ENCODE measurements at places on chromosomes 7 and 10.

- no peak for DNase-seq
Measured at GRCh38 chr10:42984761-42985325, 92.0 kb upstream of the RET start.

DNA sequence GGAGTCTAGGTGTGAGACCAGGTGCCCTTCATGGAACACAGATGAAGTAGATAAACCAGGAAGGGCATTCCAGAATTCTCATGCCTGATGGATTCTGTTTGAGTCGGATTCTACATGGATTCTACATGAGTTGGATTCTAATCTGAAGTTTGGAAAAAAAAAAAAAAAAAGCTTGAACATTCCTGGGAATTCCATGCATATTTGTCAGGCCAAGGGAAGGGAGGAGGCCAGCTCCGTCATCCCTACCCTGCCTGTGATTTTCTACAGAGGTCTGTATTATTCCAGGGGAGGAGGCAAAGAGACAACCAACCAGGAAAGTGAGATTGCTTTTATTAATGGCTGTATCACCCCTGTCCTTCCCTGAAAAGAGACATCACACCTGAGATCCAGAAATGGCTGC lies 27.8 kb upstream of the EBLN1 start:
- DNase-seq: no peak

GRCh38 chr10:21687266-21688008 lies 153.4 kb downstream of the MLLT10 start:
- no peak for DNase-seq

DNA sequence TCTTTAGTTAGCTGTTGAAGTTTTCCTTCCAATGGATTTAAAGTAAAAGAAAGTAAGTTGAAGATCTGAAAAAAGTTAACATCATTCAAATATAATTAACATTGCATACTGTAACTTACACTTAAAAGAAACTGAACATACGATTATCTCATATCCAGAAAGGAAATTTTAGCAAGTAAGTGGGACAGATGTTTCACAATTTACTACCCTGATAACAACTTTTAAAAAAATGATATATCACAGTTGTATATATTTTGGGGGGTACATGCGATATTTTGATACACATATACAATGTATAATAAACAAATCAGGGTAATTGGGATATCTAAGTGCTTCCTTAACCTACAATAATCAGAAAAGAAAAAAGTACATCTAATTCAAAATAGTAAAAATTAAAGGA lies 44.2 kb downstream of the ASZ1 start:
- DNase-seq: no peak

- DNase-seq: no peak
Measured at GRCh38 chr7:90825779-90826178, 229.7 kb downstream of the CDK14 start.

DNA sequence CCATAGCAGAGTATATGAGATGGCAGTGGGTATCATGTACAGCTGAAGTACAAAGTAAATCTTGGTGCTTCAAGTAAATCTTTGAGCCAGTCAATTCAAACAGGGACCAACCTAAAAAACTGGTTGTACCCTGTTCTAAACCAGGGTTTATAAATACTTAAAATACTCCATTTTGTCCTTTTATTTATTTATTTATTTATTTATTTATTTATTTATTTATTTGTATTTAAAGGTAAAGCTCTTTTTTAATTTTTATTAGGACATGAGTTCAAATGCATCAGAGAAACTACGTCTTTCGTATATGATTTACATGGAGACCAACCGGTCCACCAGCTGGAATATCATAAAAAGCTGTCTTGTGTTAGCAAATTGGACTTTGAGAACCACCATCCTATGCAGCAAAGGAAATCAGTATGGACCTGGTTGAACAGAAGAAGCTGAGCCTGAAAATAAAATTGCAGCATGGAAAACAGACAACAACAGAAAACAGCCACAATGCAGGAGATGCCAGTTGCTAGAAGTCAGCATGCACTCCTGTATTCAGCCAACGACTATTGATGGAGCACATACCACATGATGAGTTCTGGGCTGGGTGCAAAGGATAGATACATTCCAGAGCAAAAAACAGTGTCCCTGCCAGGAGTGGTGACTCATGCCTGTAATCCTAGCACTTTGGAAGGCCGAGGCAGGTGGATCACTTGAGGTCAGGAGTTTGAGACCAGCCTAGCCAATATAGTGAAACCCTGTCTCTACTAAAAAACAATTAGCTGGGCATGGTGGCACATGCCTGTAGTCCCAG lies 60.0 kb downstream of the PLXNA4 start:
- no peak for DNase-seq

- no peak for DNase-seq
Measured at GRCh38 chr7:66105263-66105748, 9.3 kb upstream of the CRCP start.

DNA sequence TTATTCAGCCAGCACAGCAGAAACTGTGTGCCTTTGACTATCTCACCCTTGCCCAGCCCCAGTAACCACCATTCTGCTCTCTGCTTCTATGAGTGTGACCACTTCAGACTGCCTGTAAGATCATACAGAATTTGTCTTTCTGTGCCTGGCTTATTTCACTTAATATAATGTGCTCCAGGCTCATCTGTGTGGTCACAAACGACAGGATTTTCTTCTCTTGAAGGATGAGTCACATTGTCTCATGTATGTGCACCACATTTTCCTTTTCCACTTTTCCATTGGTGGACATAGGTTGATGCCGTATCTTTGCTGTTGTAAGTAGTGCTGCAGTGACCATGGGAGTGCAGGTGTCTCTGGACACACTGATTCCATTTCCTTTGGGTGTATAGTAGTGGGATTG lies 122.5 kb upstream of the LANCL2 start:
- no peak for DNase-seq

DNA sequence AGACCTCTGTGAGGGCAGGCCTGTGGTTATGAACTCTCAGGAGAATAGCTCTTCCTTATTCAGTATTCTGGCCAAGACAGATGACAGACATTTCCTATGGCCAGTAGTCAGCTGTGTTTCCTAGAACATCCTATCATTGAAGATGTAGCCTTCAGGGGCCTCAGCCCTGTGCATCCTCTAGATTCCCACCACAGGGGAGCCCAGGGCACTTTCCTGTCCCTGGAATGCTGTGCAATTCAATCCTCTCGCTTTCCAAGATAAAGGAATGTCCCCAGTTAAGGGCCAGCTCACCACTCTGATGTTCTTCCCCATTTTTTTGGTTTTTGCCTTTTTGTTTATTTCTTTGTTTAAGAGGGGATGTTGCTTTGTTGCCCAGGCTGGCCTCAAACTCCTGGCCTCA lies 578.8 kb upstream of the C7orf33 start:
- no peak for DNase-seq

GRCh38 chr7:12032146-12032545 lies 178.9 kb upstream of the TMEM106B start:
- DNase-seq: no peak

DNA sequence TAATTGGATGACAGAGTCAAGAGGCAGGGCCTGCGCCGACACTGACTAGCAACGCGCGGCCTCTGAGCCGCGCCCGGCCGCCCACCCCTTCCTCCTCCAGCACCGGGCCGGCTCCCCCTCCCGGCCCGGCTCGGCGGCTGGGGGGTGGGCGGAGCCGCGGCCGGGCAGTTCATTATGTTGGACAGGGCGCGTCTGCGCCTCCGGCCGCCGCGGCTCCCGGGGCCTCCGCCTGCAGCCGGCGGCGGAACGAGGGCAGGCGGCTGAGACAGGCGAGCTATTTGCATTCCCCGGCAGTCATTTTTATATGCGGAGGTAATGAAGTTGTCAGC lies 106.7 kb downstream of the SNX10 start:
- DNase-seq: peak; percentile 39

DNA sequence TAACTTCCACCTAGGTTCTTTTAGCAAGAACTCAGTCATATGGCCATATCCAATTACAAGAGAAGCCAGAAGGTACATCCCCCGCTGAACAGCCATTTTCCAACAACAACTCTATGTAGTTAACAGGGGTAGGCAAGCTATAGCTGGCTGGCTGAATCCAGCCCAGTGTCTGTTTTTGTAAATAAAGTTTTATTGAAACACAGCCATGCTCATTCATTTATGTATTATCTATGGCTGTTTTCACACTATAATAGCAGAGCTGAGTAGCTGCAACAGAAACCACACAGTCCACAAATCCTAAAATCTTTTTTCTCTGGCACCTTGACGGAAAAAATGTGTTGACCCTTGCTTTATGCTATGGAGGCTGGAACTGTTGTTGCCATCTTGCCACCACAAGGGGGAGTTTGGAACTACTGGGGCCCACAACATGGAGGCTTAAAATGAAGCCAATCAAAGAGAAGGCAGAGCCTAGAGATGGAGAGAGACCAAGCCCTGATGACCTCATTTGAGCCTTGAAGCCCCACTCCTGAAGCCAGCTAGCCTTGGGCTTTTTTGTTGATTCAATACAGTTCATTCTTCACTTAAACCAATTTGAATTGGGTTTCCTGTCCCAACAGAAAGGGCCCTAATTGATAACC lies 33.3 kb upstream of the XPNPEP1 start:
- DNase-seq: no peak

DNA sequence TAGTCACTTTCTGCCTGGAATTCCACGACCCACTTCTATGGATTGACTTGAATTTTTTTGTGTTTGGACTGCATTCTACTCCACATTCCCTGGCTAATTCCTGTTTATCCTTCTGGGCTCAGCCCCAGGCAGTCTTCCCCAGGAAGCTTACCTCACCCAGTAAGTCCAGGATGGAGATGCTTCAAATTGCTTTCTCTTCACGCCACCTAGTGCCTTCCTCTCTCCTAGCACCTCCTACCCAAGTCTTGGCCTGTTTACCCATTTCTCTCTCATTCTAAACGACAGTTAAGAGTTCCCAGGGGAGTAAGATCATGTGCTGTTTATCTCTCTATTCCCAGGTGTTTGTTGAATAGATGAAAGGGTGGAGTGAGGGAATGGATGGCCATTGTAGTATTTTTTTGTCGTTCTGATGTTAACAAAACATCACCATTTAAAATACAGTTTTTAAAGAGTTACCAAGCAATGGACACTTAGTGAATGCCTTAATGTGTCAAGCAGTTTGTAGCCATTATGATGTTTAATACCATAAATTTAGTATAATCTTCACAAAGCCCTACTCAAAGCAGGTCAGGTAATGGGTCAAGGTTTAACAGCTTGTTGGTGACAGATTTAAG lies 45.5 kb upstream of the TARP start:
- no peak for DNase-seq

DNA sequence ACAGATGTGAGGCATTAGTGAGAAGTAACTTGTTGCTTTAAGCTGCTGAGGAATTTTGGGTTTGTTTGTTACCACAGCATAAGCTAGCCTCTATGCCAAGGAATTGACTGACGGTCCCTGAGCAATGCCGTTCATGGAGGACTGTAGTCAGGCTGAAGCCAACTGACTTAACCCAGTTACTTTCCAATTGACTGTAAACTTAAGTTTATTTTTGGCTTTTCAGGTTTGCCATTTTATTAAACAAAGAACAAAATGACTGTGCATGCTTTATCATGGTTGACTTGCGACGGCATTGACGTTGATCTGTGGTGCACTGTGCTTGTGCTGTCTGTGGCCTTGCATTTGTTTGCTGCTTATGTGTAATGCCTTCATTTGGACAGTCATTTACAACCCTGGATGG lies 53.5 kb downstream of the DNAJB9 start:
- no peak for DNase-seq

DNA sequence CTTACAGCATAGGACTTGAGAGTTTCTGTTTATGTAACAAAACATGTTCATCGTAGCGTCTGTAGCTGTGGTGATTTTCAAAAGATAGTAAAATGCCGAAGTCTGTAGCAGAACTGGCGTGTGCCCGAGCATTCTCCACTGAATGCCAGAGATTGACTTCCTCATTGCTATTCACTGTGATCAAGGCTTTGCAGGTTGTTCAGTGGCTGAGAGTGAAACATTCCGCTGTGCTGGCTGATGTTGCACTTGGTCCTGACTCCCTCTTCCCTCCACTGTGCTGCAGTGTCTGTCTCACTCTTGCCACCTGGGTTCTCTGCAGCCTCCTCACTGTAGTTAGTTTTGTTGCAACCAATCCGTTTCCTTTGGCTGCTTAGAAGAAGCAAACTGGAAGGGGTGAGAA lies 37.6 kb downstream of the FHIP2A start:
- peak; percentile 56 for DNase-seq

- no peak for DNase-seq
Measured at GRCh38 chr10:97479939-97480338, 18.3 kb downstream of the MMS19 start.

GRCh38 chr10:29841724-29842649 lies 207.2 kb upstream of the SVIL start:
- DNase-seq: no peak

DNA sequence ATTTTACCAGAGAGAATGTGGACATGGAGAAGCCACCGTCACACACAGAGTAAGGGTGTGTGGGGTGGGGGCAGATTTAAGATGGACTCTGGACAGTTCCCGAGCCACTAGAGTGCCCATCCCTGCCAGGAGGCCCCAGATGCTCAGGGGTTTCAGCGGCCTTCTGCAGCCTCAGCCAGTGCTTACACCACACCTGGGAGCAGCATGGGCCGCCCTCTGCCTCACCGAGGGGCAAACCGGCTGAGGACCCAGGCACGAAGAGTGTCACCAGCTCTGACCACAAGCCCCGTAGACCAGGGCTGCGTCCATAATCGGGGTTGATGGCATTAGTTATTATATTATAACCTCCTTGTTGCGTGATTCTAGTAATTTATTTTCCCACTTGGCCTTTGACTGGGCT lies 6.7 kb upstream of the MNX1 start:
- DNase-seq: no peak

GRCh38 chr10:49364747-49365146 lies 31.1 kb downstream of the DRGX start:
- DNase-seq: no peak

GRCh38 chr10:31954410-31955191 lies 26.0 kb upstream of the ARHGAP12 start:
- DNase-seq: no peak

DNA sequence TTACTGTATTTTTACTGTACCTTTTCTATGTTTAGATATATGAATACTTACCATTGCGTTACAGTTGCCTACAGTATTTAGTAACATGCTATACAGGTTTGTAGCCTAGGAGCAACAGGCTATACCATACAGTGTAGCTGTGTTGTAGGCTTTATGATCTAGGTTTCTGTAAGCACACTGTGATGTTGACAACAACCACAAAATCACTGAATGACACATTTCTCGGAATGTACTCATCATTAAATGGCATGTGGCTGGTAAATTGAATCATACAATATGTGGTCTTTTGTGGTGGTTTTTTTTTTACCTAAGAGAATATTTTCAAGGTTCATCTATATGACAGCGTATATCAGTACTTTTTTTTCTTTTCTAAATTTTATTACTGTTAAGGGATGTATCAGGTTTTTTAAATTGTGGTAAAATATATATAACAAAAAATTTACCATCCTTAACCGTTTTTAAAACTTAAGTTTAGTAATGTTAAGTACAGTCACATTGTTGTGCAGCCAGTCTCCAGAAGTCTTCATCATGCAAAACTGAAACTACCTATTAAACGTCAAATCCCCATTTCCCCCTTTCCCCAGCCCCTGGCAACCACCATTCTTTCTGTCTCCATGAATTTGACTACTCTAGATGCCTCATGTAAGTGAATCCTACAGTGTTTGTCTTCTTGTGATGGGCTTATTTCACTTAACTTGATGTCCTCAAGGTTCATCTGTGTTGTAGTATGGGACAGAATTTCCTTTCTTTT lies 21.5 kb downstream of the BTAF1 start:
- no peak for DNase-seq

GRCh38 chr10:21099291-21100062 lies 202.4 kb upstream of the NEBL start:
- peak; percentile 52 for DNase-seq

- no peak for DNase-seq
Measured at GRCh38 chr10:3046981-3047547, 20.3 kb upstream of the PFKP start.

- DNase-seq: no peak
Measured at GRCh38 chr10:114694752-114695151, 36.7 kb upstream of the ABLIM1 start.

All from dorsolateral prefrontal cortex (tissue), 122 donors.